ENCODE measurements at places on chromosomes 16 and 17. TPM values are rescaled to one million over a fixed set of nuclear protein-coding genes. Genes with fewer than 3 reads are reported as not detected.

DNA sequence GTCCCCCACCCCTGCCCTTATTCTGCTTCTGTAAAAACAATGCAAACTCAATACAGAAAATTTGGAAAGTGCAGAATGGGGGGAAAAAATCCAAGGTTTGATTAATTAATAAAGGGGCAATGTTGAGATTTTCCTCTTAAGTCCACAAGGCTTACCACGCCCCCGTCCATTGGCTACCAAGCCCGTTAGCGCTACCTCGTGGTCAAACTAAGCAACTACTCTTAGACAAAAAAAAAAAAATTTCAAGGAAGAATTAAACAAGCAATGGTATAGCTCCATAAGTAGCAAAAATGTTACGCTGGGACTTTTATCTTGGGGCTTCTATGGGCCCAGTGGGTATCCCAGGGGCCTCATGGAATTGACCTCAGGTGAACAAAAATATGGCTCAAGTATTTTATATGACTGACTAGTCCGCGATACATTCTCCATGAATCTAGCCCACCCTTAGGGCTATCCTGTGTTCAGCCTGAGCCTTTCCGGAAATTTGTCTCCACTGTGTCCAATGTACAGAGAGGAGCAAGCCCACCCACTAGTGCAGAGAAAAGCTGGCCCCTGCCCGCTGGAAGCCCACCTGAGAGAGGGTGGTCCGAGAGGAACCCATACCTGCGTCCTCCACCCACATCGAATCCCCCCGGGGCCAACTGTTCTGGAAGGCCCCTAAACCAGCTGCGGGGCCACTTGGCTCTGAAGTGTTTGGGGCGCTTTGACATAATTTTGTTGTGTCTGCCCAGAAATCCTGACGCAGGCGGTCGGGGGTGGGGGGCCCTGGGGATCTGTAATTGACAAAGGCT lies 19.1 kb upstream of the TEX2 start:
- DNase-seq = no peak

GRCh38 chr17:32755045-32755805 lies 121.7 kb downstream of the MYO1D start:
- DNase-seq = no peak

Gene ALDH3A1
- 3.2 TPM for total RNA-seq

Gene SYNGR3
- 1.5 TPM for total RNA-seq

Gene CDH15
- not detected for total RNA-seq

All from thoracic aorta (tissue), 2 donors.